ENCODE measurements at places on chromosomes 3 and 15.

DNA sequence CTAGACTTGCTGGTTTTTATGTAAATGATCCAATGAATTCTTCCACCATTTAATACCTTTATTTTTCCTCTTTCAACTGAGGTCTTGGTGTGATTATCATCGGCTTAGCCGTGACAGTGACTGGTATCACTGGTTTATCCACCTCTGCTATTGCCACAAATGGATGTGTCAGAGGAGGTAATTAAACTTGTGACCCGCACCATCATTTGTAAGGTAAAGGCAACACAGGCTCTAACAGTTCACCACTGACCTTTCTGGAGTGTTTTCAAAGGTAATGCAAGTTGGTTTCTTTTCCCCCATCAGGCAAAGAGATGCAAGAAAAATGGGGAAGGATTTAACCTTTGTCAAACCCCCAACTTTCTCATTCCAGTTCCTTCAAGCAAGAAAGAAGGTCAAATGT, 19.7 kb downstream of the SLC12A1 start:
- DNase-seq = no peak

- DNase-seq = no peak
Measured at GRCh38 chr15:99440551-99441443, 125.0 kb upstream of the MEF2A start.

- DNase-seq = no peak
Measured at GRCh38 chr15:37109168-37109871, 9.0 kb upstream of the MEIS2 start.

- DNase-seq = no peak
Measured at GRCh38 chr3:54262946-54263345, 140.6 kb downstream of the CACNA2D3 start.

- no peak for DNase-seq
Measured at GRCh38 chr15:95932141-95932540, 398.4 kb upstream of the NR2F2 start.

- no peak for DNase-seq
Measured at GRCh38 chr3:178042376-178042775, 493.9 kb upstream of the KCNMB2 start.

- DNase-seq = peak; percentile 17
Measured at GRCh38 chr15:60255390-60255789, 142.4 kb downstream of the ANXA2 start.

DNA sequence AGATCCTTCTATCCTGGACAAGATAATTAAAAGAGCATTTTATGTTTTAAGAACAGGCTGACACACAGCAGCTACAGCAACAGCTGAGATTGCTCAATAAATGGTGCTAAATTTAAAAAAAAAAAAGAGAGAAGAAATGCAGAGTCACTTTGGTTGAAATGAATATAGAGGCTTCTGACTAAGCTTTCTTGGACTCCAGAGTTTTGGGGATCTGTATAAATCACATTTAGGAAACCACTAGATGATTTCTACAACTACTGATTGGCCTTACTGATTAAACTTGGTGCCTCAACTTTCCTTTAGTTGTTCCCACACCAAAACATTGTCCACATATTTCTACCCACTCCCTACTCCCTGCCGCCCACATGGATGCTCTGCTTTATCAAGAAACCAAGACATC, 132.9 kb upstream of the ZBTB20 start:
- DNase-seq = peak; percentile 69

GRCh38 chr3:189355481-189356201, 183.9 kb downstream of the TPRG1 start:
- DNase-seq = peak; percentile 80

DNA sequence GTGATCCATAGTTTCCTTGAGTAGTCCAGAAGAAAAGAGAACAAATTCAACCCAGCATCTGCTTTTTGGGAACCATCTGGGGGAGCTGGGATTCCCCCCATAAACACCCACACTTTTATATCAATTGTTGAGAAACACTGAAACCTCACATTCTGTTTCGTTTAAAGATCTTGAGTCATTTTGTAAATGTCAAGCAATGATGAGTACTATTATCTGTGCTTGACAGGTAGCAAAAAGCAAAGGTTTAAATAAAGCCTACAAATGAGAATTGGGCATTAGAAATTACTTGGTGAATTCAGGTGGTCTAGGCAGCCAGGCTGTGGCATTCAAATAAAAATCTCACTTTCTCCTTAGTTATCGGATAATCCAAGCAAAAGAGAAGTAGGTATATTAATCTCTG, 75.7 kb downstream of the TMEM266 start:
- no peak for DNase-seq

GRCh38 chr15:98428253-98428989, 219.9 kb upstream of the IGF1R start:
- peak; percentile 63 for DNase-seq

DNA sequence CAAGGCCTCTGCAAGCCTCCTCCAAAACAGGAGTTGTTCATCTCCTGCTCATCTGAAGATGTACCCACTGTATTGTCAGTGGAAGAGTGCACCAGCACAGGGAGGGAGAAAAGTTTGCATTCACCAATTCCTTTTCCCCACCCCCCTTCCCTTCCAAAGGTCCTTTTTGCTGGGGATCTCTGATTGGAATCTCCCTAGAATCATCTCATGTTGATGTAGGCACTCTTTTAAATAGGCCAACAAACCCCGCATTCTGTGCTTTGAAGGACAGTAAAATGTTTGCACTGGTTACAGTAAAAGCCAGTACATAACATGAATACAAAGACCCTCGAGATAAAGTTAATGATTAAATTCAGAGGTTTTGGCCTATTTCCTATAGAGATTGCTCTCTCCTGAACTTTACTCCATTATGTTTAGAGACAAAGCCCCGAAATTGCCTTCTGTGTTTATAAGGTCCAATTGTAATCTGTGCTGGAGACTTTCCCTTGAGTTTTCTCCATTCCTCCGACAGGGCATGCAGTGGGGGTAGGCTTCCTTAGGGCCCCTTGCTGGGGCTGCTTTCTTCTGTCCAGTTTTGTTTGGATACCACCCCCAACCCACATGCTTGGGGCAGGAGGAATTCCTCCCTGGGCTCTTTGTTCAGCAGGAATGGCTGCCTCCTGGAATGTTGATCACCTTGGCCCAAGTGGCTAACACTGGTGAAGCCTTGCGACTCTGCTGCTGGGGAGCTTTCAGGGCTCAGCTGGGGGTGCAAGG, 22.5 kb downstream of the TRIM71 start:
- no peak for DNase-seq

- DNase-seq = peak; percentile 22
Measured at GRCh38 chr3:128698211-128699047, 27.6 kb upstream of the RAB7A start.

DNA sequence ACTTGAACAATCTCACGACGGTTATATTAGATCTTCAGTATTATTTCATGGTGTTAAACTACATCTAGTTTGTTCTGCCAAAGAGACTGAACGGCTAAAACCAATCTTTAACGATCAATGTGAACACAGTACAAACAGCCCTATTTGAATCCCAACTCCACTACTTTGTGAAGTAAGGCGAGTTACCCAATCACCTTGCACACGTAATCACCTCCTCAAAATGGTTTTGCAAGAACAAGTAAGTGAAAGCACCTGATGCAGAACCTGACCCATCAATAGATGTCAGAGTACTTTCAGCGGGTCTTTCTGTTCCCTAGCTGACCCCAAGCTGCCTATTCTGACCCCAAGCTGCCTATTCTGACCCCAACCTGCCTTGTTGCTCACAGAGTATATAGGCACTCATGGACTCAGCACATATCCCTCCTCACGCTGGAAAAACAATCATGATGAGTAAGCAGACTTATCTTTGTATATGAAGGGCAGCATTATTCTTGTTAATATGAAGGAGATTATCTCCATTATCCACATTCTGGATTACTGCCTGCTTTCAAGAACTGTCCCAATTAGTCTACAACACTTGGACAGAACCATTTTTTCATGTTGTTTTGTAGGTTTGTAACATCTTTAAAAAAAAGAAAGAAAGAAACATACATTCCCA, 3.7 kb downstream of the KPNA1 start:
- DNase-seq = peak; percentile 18

GRCh38 chr15:48498828-48499227, 146.7 kb downstream of the FBN1 start:
- no peak for DNase-seq

GRCh38 chr15:90563463-90563862, 33.7 kb downstream of the CRTC3 start:
- no peak for DNase-seq

DNA sequence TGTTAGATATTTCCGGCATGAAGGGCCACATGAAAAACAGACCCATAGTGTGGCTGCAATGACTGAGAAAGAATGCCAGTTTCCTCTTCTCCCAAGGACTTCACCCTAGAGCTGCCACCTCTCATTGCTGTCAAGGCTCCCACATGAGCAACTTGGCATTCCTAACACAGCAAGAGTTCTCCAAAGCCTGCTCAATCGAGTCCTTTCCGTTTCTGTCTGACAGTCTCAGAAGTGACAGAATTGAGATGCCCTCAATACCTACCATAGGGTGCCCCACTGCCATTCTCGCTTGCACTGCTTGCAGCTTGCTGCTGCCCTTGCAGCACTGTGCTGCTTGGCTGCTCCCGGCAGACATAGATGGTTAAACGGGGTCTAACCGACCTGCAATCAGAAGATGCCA, 44.3 kb downstream of the UBP1 start:
- DNase-seq = no peak

GRCh38 chr3:65545429-65545828, 493.3 kb downstream of the MAGI1 start:
- DNase-seq = peak; percentile 12

GRCh38 chr3:192597506-192597905, 129.8 kb downstream of the FGF12 start:
- no peak for DNase-seq

- no peak for DNase-seq
Measured at GRCh38 chr15:43702174-43702573, 8.5 kb downstream of the CKMT1A start.

DNA sequence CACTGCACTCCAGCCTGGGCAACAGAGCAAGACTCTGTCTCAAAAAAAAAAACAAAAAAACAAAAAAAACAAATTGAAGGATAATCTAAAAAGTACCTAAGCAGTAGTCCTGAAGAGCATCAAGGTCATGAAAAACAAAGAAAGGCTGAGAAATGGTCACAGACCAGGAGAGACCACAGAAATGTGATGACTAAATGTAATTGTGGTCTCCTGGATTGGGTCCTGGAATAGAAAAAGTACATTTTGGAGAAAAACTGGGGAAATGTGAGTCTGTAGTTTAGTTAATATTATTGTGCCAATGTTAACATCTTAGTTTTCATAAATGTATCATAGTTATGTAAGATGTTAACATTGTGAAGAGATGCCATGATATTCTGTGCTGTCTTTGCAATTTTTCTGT, 267.5 kb upstream of the NR2E3 start:
- no peak for DNase-seq

DNA sequence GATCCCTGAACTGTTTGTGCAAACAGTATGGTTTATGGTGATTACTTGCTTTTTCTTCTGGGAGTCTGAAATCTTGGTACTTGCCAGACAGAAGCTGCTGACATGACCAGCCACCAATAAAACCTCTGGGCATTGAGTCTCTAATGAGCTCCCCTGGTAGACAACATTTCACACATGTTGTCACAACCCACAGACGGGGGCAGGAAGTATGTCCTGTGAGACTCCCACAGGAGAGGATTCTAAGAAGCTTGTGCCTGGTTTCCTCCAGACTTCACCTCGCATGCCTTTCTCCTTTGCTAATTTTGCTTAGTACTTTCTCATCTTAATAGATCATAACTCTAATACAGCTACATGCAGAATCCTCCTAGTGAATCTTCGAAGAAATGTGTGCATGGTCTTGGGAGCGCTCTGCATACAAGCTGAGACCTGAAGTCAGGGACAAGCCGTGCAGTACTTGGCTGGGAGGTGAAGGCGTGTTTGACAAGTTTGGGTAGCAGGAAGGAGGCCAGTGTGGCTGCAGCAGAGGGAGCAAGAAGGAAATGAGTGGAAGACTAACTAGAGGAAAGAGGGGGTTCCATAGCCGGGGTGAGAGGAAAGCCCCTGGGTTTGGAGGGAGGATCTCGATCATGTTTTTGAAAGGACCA, 49.0 kb downstream of the B3GNT5 start:
- DNase-seq = no peak

DNA sequence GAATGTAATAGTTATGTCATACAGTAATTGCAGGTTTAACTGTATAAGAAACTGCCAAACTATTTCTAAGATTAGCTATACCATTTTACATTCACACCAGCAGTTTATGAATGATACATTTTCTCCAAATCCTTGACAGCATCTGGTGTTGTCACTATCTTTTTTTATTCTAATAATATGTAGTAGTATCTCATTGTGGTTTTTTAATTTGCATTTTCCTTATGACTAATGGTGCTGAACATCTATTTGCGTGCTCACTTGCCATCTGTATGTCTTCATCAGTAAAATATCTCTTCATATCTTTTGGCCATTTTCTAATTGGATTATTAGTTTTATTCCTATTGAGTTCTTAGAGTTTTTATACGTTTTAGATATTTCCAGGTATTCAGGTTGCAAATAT, 994.0 kb upstream of the SEMA6D start:
- DNase-seq = no peak

- peak; percentile 89 for DNase-seq
Measured at GRCh38 chr3:129226374-129226773, 23.0 kb upstream of the COPG1 start.

GRCh38 chr3:55756976-55757375, 269.9 kb upstream of the WNT5A start:
- DNase-seq = no peak

GRCh38 chr15:29097971-29098370, 171.7 kb downstream of the NSMCE3 start:
- no peak for DNase-seq

- no peak for DNase-seq
Measured at GRCh38 chr3:125434582-125435011, 59.5 kb upstream of the ZNF148 start.

DNA sequence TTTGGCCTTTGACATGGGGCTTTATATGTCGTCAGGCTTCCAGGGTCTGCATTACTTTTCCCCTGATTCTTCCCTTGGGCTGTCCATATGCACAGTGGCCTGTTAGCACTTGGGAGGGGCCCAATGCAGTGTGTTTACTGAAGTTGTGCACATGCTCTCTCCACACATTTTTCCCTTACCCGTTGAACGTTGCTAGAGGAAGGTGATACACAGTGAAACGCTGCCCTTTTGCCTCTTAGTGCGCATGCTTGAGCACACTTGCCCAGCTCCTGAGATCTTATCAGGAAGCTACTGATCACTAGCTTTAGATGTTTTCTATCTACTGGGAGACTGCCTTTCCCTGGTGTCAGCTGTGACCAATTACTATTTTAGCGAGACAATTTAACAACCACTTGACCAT, 1198.0 kb downstream of the ROBO1 start:
- no peak for DNase-seq

- peak; percentile 75 for DNase-seq
Measured at GRCh38 chr3:149512073-149512782, 37.7 kb downstream of the TM4SF4 start.

GRCh38 chr3:71653414-71653807, 69.9 kb upstream of the FOXP1 start:
- DNase-seq = no peak

GRCh38 chr3:186097663-186098451, 11.0 kb downstream of the ETV5 start:
- DNase-seq = peak; percentile 92

DNA sequence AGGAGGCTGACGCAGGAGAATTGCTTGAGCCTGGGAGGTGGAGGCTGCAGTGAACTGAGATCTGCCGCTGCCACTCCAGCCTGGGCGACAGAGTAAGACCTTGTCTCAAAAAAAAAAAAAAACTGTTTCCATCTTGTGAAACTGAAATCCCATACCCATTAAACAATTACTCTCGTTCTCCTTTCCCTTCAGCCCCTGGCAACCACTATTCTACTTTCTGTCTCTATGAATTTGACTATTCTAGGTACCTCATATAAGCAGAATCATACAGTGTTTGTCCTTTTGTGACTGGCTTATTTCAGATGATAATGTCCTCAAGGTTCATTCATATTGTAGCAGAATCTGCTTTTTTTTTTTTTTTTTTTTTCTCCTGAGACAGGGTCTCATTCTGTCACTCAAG, 51.5 kb upstream of the UBE2E1 start:
- DNase-seq = no peak

Measured in cardiac fibroblast (primary cell).